ENCODE measurements at places on chromosomes 13 and 19. TPM values are rescaled to one million over a fixed set of nuclear protein-coding genes. Genes with fewer than 3 reads are reported as not detected.

LIM2 gene
- total RNA-seq, result not detected

ANGPTL8 gene
- total RNA-seq, result not detected

ZNF525 gene
- total RNA-seq, result 6.4 TPM

NLRP5 gene
- not detected for total RNA-seq

KLF1 gene
- total RNA-seq, result not detected

EEF1AKMT1 gene
- total RNA-seq, result 16.4 TPM

ZGLP1 gene
- total RNA-seq, result 0.13 TPM

NCLN gene
- total RNA-seq, result 31.9 TPM

ZNF578 gene
- total RNA-seq, result 9.8 TPM

SCEL gene
- total RNA-seq, result not detected

KIR3DL1 gene
- total RNA-seq, result not detected

BICRA gene
- total RNA-seq, result 4.4 TPM

CDADC1 gene
- 6.3 TPM for total RNA-seq

NFIC gene
- total RNA-seq, result 80.0 TPM

KLHL1 gene
- total RNA-seq, result not detected

Measured in articular chondrocyte of knee joint (primary cell).